Stimulated activated CD4-positive, alpha-beta T cell treated with anti-CD3 and anti-CD28 coated beads, Interleukin-15, amount 100 ng/mL, for 24 hours (primary cell): ENCODE measurements at places on chromosomes 3 and 15.

GRCh38 chr3:136958939-136959338, 1.2 kb downstream of the IL20RB start:
- DNase-seq: no peak

- DNase-seq: no peak
These were observed 9.0 kb upstream of the CHRNB4 start for GRCh38 chr15:78650022-78650421.

- DNase-seq: no peak
These were observed 204.4 kb downstream of the TUSC7 start for GRCh38 chr3:116914004-116914403.

DNA sequence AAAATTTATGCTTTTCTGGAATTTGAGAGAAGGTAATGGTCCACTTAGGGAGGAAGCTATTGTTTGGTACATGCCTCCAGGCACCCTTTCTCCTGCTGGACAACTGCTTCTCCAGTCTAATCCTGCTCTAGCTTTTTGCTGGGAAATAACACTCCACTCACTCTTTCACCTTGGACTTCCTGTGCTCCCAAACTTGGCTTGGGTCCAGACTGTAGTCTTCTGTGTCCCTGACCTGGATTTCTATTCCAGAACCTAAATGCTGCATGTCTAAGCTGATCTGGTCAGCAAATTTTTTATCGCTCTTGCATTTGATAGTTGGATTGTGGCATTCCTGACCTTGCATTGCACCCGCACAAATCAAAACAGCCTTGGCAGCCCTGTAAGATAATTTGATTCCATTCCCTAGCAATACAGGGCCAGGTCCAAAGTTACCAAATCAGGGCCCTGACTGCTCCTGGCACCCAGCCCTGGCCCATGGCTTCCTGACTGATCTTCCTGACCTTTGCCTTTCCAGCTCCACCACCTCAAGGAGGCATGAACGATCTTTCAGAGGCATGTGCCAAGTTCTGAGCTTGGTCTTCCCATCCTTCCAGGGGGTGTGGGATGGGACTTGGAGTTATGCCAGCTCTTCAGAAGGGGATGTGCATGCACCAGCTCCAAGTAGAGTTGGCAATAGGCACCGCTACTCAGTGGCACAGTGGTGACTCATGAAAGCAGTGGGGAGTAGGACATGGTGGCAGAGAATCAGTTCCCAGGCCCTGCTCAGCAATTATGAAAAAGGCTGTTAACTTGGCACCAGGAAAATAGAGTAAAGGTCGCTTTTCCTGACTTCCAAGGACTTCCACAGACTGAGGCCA, 43.9 kb upstream of the GOLGA8J start:
- DNase-seq: no peak

GRCh38 chr3:13391308-13391707, 28.8 kb downstream of the NUP210 start:
- peak; percentile 32 for DNase-seq

DNA sequence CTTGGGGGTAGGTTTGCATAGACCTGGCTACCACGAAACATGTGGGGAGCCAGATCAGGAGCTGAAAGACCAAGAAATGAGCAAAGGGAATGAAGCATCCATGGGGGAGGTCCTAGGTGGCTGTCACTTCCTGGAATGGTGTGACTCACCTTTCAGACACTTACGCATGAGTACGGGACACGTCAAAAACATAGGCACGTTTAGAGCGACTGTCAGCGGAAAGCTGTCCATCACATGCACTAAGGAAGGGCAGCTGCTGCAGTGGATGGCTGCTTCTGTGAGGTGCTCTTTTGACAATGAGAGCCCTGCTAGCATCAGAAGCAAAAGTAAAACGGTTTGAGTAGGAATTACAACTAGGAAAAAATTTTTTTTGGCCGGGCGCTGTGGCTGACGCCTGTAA, 244.6 kb upstream of the CCDC54 start:
- DNase-seq: no peak

GRCh38 chr3:125043599-125044151, 12.1 kb downstream of the HEG1 start:
- no peak for DNase-seq

- no peak for DNase-seq
These were observed 22.9 kb downstream of the RAB8B start for GRCh38 chr15:63212050-63213004.

DNA sequence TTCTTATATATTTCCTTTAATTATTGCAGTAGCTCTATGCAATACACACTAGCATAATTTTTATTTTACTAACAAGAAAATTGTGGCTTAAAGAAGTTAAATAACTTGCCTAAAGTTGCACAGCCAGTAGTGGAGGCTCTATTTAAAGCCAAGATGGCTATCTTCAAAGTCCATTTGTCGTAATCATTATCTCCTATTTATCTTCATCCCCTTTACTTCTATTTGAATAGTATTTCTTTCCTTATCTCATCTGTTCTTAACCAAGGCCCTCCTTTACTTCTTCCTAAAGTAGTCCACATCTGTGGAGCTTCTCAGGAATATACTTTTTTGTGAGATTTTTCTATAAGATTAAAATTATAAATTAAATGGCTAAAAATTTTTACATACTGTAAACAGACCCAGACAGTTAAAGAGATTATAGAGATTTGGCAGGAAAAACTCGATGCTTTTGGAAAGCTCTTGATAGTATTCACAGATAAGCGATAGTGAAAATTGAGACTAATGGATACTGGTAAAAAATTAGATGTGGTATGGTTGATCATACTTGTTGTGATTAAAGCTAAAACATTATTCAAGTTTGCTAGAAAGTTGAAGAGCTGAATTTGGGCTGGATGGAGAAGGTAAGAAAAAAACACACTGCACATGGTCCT, 129.2 kb downstream of the ZNF609 start:
- DNase-seq: no peak
